ENCODE measurements at places on chromosomes 13 and 19.
A peak's percentile ranks its signal among the peaks of the same experiment; 100 is the strongest.

DNA sequence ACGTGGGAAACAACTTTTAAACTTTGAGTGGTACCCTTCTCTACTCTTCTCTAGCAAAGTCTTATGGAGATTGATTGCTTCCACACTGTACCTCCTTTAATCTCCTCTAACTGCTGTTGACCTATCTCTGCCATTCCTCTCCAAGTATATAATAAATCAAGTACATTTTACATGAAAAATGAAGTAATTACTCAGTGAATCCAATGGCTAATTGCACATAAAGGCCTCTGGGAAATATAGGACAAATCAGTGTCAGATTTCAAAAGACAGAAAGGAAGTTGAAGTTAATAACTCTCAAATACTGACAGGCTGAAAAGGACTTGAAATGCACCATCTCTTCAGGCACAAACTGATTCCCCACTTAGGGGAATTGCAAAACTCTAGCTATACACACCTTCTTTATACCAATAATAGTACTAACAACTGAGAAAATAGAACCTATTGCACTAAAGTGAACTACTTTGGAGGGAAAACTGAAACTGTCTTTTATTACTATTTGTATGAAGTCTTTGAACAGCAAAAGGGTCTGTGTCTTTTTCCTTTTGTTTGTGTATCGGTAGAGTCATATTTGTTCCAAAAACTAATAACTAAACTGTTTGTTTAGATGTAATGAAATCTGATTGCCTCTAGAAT, 701.1 kb downstream of the PCDH9 start:
- no peak for DNase-seq

- no peak for DNase-seq
Measured at GRCh38 chr19:48890551-48890950, 8.0 kb downstream of the TULP2 start.

GRCh38 chr13:48709213-48709612, 55.5 kb downstream of the CYSLTR2 start:
- DNase-seq: no peak

- no peak for DNase-seq
Measured at GRCh38 chr13:109700176-109700575, 86.2 kb downstream of the IRS2 start.

- no peak for DNase-seq
Measured at GRCh38 chr13:98240135-98240534, 63.1 kb upstream of the RNF113B start.

DNA sequence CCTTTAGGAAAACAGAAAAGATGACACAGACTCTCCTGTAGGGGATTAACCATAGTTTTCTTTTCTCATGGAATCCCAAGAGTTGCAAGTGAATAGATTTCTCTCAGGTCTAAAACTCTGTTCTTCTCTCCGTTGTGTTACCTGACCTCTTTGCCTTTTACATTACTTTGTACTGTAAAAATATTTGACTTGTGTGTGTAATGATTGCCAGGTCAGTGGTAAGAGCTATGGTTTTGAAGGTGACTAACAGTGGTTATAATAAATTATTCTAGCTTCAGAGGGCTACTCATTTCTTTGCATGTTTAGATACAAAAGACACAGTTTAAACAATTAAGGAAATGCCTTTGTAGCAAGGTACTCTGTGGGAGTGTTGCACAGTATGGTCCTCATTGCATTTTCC, 23.0 kb upstream of the PSG2 start:
- no peak for DNase-seq

DNA sequence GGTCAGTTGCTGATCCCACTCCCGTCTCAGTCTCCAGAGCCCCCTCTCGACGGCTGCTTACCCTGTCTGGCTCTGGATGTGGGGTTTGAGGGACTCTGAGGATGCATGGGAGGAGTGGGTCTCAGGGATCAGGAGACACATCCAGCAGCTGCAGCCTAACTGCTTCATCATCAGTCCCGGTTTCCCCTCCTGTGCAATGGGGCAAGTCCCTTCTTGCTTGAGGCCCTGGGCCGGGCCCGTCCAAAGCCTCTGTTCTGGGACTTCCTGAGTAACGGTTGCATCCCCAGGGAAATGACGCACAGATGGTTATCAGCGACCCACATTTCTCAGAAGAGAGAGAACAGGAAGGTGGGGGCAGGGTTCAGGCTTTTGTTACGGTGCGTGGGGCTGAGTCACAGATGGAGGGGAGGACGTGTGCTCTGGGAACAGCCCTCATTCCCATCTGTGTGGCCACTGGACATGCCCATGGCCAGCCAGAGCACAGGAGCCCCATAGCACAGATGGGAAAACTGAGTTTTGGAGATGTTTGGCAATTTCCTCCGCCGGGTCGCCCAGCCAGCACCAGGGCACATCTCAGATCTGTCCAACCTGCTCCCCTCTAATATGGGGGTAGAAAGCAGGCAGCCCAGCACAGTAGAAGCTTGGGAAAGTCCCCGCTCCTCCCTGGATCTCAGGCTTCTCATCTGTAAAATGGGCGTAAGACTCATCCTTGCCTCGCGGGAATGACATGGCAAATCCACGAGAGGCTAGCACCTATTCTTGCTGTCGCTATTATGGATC, 19.3 kb downstream of the GNA15 start:
- peak; percentile 66 for DNase-seq

DNA sequence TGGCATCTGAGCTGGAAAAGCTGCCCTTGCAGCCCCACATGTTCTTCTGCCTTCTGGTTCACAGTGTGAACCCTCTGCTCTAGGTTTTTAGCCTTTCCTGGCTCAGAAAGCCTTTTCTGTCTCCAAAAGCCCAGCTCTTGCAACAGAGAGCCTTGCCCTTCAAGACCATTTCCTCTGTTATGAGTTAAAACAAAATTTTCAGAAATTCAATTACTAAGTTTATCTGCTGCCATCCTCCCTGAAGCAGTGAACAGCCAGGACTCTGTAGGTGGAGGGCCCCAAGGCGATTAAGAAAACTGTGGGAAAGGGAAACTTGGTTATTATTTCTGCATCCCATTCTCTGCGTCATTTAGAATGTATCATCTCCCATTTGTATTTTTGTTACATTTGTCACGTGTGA, 18.8 kb downstream of the FAM124A start:
- DNase-seq: no peak

DNA sequence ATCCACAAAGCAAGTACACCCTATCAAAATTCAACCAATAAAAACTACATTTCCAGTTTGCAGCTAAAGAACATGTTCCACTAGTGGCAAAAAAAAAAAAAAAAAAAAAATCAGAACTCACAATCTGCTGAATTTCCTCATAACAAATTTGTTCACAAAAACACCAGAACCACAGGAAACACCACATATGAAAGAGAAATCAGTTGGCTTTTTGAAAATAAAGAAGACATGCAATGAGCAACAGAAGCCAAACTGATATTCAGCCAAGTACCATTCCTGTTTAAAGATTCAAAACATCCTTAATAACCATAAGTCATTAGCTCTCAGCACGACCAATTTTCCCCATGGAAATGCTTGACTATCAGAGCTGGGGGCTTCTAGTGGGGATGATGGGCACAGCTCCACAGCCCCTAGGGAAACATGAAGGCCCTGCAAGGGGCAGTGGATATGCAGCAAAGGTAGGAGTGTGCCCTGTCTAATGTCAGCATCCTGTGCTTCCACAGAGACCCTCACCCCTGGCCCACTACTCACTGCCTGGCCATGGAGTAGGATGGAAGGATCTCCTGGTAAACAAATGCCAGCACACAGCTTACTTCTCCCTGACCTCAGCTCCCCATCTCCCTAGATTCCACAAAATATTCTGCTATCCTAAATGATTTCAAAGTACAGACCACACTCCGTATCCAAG, 74.0 kb upstream of the DOCK9 start:
- no peak for DNase-seq

DNA sequence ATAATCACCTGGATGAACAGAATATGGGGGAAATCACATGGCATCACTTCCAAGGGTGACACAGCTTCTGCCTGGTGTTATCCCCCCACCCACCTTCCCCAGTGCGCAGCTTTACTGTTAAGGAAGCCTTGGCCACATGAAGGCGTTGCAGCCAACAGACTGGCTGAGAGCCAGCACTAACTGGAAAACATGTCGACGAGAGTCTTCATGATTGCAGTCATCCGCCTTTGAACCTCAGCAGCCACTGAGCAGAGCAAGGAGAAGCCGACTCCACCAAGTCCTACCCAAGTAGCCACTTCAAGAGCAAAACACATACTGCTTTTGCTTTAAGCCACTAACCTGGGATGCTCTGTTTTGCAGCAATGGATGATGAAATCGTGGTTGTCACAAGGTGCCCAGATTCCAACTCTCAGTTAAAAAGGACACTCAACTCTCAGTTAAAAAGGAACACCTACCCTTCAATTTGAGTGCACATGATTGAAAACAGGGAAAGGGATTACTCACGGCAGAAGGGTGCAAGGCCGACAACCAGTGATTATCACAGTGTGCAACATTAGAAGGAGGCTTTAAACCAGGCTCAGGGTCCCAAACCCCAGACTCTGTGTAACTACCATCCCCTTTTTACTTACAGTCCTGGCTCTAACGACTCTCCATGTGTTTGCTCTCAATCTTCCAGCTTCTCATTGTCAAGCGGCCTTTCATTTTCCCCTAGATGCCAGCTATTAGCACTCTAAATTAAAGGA, 149.1 kb downstream of the KLF12 start:
- DNase-seq: peak; percentile 60

DNA sequence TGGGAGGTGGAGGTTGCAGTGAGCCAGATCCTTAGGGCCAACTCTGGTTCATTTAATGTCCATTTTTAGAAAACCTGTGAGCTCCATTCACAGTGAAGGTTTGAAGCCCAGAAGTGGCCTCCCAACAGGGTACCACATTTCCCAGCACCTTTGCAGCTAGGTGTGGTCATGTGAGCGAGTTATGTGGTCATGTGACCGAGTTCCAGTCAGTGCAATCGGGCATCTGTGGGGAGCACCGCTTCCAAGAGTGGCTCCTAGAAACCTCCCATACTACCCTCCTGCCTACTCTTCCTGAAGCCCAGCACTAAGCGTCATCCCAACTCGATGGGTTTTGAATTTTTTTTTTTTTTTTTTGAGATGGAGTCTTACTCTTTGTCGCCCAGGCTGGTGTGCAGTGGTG, 663 bp upstream of the PLA2G4C start:
- no peak for DNase-seq

- peak; percentile 5 for DNase-seq
Measured at GRCh38 chr19:52734331-52734892, 432 bp downstream of the ZNF611 start.

GRCh38 chr19:21508198-21508597, 2.8 kb downstream of the ZNF429 start:
- no peak for DNase-seq

DNA sequence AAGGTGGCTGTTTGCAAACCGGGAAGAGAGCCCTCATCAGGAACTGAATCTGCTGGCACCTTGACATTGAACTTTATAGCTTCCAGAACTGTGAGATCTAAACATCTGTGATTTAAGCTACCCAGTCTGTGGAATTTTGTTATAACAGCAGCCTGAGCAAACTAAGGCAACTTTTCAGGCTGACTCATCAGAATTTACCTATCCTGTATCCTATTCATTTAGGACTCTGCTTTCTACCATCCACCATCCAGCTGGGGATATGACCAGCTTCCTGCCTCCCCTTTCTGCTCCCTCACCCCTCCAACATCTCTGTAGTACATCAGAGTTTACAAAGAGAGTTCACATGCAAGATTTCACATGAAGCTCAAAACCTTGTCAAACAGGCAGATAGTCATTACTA, 11.1 kb upstream of the CNMD start:
- no peak for DNase-seq

GRCh38 chr13:61277586-61278276, 137.9 kb downstream of the PCDH20 start:
- DNase-seq: no peak

GRCh38 chr19:8665468-8666213, 33.0 kb downstream of the ACTL9 start:
- DNase-seq: no peak

GRCh38 chr13:21115231-21115630, 53.8 kb upstream of the LATS2 start:
- DNase-seq: no peak

- DNase-seq: no peak
Measured at GRCh38 chr13:51758691-51759090, 45.3 kb downstream of the DHRS12 start.

DNA sequence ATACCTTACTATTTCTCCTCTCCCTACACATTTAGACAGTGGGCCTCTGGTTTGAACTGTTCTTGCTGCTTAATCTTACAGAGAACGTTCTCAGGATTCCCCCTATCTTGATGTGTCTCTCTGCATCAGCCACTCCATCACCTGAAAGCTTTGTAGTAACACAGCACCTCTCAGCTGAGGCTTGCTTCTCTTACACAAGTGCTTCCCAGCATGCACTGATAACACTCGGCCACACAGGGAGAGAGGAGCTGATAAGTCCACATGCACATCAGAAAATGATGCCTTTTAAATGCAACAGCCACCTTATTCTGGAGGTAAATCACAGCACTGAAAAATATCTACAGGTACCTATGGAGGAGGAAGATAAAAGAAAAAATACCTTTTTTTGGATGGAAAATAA, 192.2 kb upstream of the TSHZ3 start:
- DNase-seq: no peak

- DNase-seq: no peak
Measured at GRCh38 chr13:24146961-24147569, 13.5 kb upstream of the SPATA13 start.

GRCh38 chr13:101554420-101555125, 102.1 kb downstream of the ITGBL1 start:
- no peak for DNase-seq

- DNase-seq: no peak
Measured at GRCh38 chr13:51339952-51340732, 651 bp downstream of the SERPINE3 start.

- DNase-seq: no peak
Measured at GRCh38 chr13:33637978-33638743, 179.8 kb upstream of the RFC3 start.

- no peak for DNase-seq
Measured at GRCh38 chr19:32231020-32231419, 114.4 kb upstream of the ZNF507 start.

GRCh38 chr19:34430738-34431625, 2.8 kb downstream of the UBA2 start:
- peak; percentile 40 for DNase-seq

GRCh38 chr13:26343816-26344215, 89.9 kb downstream of the CDK8 start:
- DNase-seq: no peak

GRCh38 chr19:53608381-53608780, 23.4 kb upstream of the DPRX start:
- DNase-seq: no peak

GRCh38 chr19:42021185-42021584, 27.2 kb upstream of the ATP1A3 start:
- no peak for DNase-seq

- DNase-seq: no peak
Measured at GRCh38 chr13:85520445-85520844, 278.8 kb downstream of the SLITRK6 start.

GRCh38 chr13:93318534-93319254, 92.1 kb downstream of the GPC6 start:
- DNase-seq: no peak

GRCh38 chr19:17557466-17557865, 2.0 kb downstream of the COLGALT1 start:
- no peak for DNase-seq

GRCh38 chr13:104823709-104824108, 1711.8 kb downstream of the EFNB2 start:
- DNase-seq: no peak

- DNase-seq: no peak
Measured at GRCh38 chr13:20035130-20035529, 76.6 kb downstream of the ZMYM2 start.

All from activated gamma-delta T cell treated with Interleukin-2 at 50 U/mL for 16 hours (primary cell).